ENCODE measurements at places on chromosomes 4 and X.

GRCh38 chr4:14918336-14918735, 83.9 kb upstream of the CPEB2 start:
- DNase-seq = no peak

- DNase-seq = no peak
These were observed 57.6 kb downstream of the RBM46 start for GRCh38 chr4:154838694-154839093.

DNA sequence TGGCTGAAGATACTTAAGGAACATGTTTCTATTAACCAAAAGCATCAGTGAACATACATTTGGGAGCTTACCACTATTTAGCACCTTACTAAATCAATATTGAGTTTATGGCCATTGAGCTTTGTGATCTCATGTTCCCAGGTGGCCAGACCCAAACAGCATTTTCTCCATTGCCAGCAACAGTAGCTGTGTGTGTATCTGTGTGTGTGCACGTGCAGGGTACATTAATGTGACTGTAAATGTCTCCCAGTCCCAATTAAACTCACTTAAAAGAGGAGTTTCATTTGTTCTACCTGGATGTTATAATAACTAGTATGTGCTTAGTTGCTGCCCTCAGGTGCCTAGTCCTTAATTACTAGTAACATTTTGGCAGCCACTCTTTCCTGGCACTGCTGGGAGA, 282.4 kb downstream of the NR3C2 start:
- no peak for DNase-seq

GRCh38 chr4:159146488-159146887, 43.6 kb downstream of the RAPGEF2 start:
- DNase-seq = no peak

GRCh38 chr4:82691431-82691830, 107.2 kb downstream of the SCD5 start:
- no peak for DNase-seq

DNA sequence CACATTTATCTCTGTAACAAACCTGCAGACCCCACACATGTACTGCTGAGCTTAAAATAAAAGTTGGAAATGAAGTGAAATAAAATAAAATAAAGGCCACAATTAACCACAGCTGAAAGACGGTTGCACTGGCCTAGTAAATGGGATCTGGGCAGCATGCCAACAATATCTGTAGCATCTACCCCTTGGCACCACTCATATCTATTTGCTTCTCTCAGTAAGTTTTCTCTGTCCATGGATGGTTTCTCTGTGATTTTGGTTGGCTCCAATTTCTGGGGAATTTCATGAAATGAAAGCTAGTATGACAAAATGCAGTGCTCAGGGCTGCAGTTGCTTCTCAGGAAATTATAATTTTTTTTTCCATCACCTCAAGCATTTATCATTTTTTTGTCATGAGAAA, 172.0 kb upstream of the IL15 start:
- no peak for DNase-seq

DNA sequence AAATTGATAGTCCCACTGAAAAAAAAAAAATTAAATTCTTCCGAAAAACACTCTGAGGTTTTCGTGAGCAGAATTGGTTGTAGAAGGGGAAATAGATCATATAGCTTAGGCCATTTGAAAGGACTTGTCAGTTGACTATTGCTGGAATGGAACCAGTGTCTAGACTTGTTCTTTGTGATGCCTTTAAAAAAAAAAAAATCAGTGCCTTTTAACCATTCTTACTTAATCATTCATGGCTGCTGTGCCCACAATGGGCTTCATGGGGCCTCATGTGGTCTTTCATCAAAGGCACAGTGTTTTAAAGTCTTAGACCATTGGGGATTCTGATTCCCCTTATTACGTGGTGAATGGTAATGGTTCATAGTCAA, 139.3 kb downstream of the AFF1 start:
- no peak for DNase-seq

DNA sequence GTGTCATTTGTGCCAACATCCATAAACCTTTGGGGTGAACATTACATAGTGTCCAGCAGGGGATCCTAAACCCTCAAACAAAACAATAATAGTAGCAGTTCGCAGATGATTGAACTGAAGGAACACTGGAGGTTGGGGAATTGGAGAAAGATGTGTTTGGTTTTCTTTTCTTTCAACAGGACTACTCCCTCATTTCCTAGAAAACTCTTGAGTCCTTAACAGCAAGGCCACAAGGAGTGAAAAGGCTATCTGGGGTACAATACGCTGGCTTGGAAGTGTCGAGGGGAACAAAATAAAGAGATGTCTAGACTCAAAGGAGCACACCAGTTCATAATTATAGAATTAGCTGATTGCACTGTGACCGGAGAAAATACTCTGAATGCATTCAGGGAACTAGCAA, 72.1 kb downstream of the IDS start:
- DNase-seq = no peak

- DNase-seq = no peak
These were observed 83.7 kb upstream of the ETNPPL start for GRCh38 chr4:108846568-108846967.

GRCh38 chr4:78661921-78662521, 110.5 kb downstream of the ANXA3 start:
- DNase-seq = peak; percentile 42

DNA sequence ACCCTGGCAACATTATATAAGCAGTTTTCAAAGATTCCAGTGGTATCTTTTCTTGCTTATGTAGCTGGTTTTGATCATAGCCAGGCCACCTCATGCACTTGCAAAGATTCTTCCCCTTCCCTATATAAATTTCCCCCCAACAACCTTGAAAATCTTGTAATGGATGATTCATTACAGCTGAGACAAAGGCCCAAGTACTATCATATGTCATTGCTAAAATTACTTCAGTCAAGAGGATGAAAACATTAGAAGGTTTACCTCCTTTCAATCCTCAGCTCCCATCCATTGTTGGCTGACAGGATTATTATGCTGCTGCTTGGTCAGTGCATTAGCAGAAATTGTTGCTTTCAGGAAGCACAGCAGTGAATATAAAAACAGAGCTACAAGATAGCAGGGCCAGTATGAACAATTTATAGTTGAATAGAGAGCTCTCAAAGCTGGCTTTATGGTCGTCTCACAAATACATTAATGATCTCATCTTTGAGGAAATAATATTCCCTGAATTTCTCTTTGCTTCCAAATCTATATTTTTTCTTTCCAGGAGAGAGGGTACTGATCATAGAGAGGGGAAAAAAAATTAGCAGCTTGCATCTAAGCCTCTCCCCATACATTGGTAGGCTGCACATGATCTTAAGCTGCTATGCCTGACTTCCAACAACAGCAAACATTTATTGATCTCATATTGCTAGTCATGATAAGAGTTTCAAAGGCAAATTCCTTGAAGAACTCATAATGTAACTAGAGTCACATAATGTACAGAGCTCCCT, 7.7 kb upstream of the ARHGEF38 start:
- DNase-seq = no peak

- no peak for DNase-seq
These were observed 12.1 kb upstream of the OPN1LW start for GRCh38 chrX:154131955-154132354.

- DNase-seq = peak; percentile 24
These were observed at the start of gene AREG for GRCh38 chr4:74444891-74445642. Gene AREG (plus strand): TSS chr4:74445136. CDS start chr4:74445346, 210 bp downstream.

GRCh38 chr4:112645541-112646329, 8.8 kb downstream of the LARP7 start:
- DNase-seq = no peak

- no peak for DNase-seq
These were observed 42.6 kb downstream of the TMEM165 start for GRCh38 chr4:55438314-55438713.

GRCh38 chr4:2806390-2807355, 13.8 kb downstream of the SH3BP2 start:
- no peak for DNase-seq

- no peak for DNase-seq
These were observed 82.3 kb upstream of the EDNRA start for GRCh38 chr4:147398556-147398955.

- peak; percentile 73 for DNase-seq
These were observed 187.7 kb upstream of the GATB start for GRCh38 chr4:151948351-151949016.

DNA sequence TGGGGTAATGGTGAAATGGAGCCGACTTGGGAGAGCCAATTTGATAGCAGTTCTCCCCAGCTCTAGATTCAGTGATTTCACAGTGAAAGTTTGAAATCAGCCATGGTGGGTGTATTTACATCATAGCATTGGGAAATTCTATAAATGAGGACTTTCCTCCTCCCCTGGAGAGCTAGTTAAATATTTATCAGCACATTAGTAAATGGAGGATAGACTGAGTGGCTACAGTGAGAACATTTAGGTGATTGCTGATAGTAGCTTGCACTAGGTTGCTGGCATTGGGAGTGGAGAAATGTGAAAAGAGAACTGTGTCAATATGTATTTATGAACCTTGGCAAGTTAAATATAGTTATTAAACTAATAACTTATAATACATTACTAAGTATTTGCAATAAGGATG, 347.3 kb downstream of the CCSER1 start:
- DNase-seq = no peak

DNA sequence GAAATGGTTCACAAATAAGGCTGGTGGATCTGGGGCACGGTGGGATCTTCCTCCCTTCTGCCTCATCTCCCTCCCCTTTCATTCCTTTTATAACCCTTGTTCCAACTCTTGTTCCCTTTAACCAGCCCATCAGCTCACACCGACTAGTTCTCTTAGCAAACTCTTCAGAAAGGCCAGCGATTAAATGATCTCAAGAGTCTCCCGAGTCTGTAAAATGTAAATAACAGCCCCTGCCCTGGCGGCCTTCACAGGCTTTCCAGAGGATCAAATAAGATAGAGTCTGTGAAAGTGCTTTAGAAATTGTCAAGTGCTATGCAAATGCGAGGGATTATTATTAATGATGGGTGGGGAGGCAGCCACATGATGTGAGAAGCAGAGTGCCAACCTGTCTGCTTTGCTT, 27.1 kb downstream of the TSC22D3 start:
- no peak for DNase-seq

GRCh38 chr4:1713003-1713851, 1.1 kb upstream of the SLBP start:
- no peak for DNase-seq

GRCh38 chr4:31366041-31366440, 645.9 kb downstream of the PCDH7 start:
- DNase-seq = no peak

DNA sequence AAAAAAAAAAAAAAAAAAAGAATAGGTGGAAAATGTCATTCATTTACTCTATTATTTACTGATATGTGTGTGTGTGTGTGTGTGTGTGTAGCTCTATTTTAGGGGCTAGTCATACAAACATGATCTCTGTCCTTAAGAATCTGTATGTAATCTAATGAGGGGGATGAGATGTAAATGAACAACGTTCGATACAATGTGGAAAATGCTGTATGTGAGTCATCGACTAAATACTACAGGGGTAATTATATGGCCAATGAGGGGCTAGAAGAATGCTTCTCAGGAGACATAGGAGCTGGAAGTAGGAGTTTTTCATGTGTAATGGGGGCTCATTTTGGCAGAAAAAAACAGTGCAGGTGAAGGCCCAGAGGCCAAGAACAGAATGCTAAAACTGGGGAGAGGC, 41.9 kb downstream of the LEF1 start:
- DNase-seq = no peak

DNA sequence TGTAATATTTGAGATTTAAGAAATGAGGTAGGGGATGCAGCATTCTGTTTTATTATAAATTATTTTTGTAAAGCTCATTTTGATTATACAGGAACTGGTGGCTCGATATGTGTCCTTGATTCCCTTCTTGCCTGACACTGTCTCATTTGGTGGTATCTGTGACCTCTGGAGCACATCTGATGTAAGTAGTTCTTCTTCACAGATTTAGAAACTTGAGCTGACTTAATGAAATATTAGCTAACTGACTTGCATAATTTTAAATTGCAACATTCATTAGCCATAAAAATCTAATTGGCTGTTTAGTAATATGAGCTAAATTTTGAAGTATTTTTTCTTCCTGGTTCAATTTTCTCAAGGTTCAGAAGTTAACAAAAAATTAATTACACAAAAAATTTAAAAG, 69.1 kb downstream of the FBXL5 start:
- DNase-seq = no peak

DNA sequence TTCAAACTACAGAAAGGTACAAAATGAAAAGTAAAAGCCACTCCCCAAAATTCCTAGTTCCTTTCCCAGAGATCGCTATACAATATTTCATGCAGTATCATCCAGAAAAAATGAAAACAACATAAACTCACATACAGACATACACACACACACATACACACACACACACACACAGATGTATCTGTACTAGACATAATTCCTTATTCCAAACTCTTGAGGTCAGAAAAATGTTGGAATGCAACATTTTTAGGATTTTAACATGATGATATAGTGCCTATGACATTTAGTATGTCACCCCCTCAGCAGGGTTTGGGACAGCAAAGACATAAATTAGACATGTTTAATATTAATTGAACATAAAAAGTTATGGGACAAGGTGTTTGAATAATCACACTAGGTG, 73.4 kb upstream of the LHFPL1 start:
- no peak for DNase-seq

GRCh38 chr4:147360301-147360700, 120.6 kb upstream of the EDNRA start:
- peak; percentile 94 for DNase-seq

- no peak for DNase-seq
These were observed 31.2 kb upstream of the VCX3B start for GRCh38 chrX:8433109-8434062.

GRCh38 chr4:49002931-49003330, 16.9 kb downstream of the CWH43 start:
- DNase-seq = no peak

GRCh38 chrX:48945517-48946348, 11.7 kb downstream of the OTUD5 start:
- peak; percentile 20 for DNase-seq

DNA sequence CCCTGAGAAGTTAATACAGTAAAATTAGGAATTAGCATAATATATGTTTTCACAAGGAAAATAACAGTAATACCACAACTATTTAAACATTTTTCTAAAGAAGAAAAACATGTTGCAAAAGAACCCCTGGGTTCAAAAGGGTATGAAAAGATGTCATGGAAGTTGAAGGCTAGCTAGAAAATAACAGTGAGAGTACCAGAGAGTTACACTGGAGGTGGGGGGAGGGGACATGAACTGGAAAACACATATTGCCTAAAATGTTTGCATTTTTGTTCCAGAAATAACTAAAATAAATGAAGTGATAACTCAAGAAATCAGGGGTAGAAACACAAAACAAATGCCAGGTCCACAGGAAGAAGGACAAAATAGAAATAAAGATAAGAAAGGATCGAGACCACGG, 336.6 kb upstream of the MAD2L1 start:
- DNase-seq = no peak

GRCh38 chr4:143251348-143251747, 66.6 kb downstream of the USP38 start:
- DNase-seq = no peak

Measured in stromal cell of bone marrow (primary cell).